ENCODE measurements at places on chromosomes 7 and 10. TPM values are rescaled to one million over a fixed set of nuclear protein-coding genes. Genes with fewer than 3 reads are reported as not detected.

GRCh38 chr10:58554316-58554715 is 41.6 kb downstream of the BICC1 start:
- no peak for DNase-seq

DNA sequence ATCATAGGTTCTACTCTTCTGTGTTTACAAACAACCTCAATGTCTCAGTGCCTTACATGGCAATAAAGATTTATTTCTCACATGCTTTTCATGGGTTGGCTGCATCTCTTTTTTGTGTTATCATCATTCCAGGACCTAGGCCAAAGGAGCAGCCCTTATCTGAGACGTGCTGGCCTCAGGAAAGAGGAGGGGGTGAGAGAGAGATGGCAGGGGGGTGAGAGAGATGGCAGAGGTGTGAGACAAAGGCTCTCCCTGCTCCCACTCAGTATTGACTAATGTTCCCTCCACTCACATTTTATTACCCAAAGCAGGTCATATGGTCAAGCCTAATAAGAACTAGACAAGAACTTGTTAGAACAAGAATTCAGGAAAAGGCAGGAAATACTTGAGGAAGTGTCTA is 120.1 kb upstream of the PRR15 start:
- no peak for DNase-seq

Gene OR9A2
- not detected for total RNA-seq

DNA sequence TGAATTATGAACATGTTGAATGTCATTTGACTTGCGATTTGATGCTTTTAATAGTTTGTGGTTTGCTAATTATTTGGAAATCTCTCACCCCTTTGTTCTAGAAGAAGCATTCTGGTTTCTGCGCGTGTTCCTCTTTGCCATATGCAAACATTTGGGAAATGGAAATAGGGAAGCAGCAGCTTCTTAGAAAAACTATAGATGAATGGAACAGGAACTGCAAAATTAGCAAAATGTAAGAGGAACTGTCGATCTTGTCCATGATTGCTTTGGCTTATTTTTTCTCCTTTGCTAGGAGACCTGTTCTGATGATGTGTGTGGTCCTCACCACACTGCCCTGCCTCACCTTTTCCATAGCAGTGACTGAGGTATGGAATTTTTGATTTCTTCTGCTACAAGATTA is 19.0 kb downstream of the TMEM236 start:
- no peak for DNase-seq

DNA sequence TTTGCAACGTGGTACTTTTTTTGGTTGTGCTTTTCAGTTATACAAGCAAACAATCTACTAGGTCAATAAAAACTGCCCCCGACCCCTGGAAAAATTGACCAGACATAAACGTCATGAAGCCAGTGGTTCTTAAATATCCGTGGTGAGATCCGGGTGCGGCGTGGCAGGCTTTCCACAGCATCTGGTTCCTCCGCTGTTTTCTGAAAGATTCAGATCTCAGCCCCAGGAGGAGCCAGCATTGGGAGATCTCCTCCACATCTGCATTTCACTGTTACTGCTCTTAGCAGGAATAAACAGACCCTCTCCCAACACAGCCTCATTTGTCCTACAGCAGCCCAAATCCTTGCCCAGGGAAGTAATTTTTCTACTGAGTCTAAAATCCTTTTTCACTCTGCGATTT is 664.3 kb upstream of the FOXK1 start:
- no peak for DNase-seq

Gene SPDYE2B
- not detected for total RNA-seq

Gene VWDE
- not detected for total RNA-seq

DNA sequence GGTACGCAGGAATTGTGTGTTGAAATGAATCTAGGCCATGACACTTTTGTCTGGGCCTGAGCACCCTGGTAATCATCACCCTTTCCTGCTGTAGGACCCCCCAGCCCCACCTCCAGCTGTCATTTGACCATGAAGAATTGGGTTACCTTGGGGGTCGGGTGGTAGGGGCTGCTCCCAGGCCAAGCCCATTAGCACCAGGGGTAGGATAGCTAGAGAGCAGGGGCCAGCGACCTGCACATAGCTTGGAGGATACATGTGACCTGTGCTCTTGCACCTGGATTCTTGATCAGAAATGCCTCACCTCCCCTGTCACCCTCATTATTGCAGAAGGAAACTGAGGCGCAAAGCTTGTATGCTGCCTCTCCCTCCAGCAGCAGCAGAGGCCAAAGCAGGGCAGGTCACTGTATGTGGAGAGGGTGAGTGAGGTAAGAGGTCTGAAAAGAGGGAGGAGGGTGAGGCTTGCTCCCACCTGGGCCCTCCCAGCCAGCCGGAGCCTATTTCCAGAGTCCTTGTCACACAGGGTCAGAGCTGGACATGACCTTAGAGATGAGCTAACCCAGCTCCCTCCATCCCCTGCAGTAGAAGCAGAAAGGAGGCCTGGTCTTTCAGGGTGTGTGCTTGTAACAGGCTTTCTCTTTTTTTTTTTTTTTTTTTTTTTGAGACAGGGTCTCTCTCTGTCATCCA is 35.3 kb upstream of the ANKRD2 start:
- no peak for DNase-seq

Gene PIK3AP1
- total RNA-seq = 20.2 TPM

GRCh38 chr10:86664341-86665217 is 3.7 kb upstream of the LDB3 start:
- no peak for DNase-seq

DNA sequence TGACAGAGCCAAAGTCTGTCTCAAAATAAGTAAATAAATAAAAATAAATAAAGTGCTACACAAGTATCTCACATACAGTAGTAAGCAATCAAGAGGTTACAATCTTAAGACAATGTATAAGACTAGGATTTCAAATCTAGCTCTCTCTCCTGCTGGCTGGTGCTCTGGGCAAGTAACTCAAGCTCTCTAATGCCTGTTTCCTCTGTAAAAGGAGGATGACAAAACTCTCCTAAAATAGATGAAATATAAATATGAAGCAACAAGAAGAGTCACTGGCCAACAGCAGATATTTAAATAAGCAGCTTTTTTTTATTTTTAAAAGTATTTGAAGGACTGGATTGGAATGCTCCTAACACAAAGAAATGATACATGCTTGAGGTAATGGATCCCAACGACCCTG is 7.2 kb downstream of the SFMBT2 start:
- DNase-seq = no peak

GRCh38 chr10:48442090-48442808 is 135.8 kb downstream of the MAPK8 start:
- DNase-seq = no peak

DNA sequence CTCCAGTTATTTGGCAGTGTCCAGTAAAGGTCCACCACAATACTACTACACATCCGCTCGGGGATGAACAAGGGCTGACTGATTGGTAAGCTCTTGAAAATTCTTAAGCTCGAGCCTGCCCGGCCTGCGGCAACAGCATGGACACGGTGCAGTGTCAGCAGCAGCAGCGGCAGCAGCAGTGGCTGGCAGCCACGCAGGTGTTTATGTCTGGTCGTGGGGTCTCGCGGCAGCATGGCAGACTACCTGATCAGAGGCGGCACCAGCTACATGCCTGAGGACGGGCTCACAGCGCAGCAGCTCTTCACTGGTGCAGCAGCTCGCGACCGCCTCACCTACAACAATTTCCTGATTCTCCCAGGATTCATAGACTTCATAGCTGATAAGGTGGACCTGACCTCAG is 19.6 kb upstream of the TRIM24 start:
- DNase-seq = no peak

- no peak for DNase-seq
These were observed 8.1 kb upstream of the MALSU1 start for GRCh38 chr7:23290993-23291392.

Gene SEMA3E
- 15.2 TPM for total RNA-seq

GRCh38 chr10:61486251-61486650 is 33.1 kb upstream of the TMEM26 start:
- DNase-seq = no peak

Measured in thoracic aorta (tissue), 2 donors.